ENCODE measurements at places on chromosomes 3 and 15.
A peak's percentile ranks its signal among the peaks of the same experiment; 100 is the strongest.

GRCh38 chr3:32850226-32850625 lies 32.4 kb downstream of the TRIM71 start:
- no peak for DNase-seq

- no peak for DNase-seq
Measured at GRCh38 chr3:167304077-167304476, 76.0 kb downstream of the ZBBX start.

- no peak for DNase-seq
Measured at GRCh38 chr15:60444289-60444912, 34.5 kb downstream of the ICE2 start.

DNA sequence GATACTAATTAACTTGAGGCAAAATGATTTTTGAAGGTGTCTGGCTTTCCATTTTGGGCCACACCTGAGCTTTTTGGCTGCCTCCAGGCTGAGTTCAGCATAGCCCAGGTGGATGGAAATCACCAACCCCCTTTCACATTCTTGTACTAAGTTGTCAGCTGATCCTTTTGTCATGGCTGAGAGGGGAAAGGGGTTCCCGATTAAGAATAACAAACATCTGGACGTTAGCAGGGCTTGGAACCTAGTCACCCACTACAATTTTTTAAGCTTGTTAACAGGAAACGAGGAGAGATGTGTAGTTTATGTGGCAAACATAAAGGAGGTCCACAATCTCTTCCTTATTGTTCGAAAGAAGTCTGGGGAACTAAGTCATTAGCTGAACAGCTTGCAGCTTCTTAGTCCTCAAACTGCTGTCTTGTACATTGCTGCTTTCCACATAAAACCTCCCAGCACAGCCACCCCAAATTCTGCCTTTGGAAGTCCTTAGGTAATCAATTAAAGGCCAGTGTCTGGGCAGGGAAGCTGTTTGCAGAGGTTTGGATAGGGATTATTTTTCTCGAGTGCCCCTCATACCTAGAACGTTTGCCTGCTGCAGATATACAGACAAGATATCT lies 5.0 kb downstream of the NR2F2 start:
- DNase-seq: no peak

DNA sequence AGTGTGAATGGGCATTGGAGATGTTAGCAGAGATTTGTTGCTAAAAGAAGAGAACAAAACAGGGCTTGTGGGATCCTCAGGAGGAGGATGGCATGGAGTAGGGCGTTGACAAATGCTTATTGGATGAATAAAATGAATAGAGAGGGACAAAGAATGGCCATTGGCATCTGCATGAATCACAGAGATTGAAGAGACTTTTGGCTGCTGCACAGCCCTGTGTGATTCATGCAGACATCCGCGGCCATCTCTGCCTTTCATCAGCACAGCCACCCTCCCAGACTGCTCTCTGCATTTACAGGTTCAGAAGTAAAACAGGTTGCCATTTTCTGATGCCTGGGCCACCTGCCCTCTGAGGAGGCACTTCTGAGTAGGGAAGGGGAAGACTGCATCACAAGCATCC lies 397.9 kb downstream of the EPHB1 start:
- DNase-seq: no peak

GRCh38 chr3:58099865-58100264 lies 91.6 kb downstream of the FLNB start:
- no peak for DNase-seq

GRCh38 chr15:92454555-92455105 lies 60.9 kb downstream of the ST8SIA2 start:
- DNase-seq: no peak

- no peak for DNase-seq
Measured at GRCh38 chr3:15326037-15326436, 6.3 kb downstream of the SH3BP5 start.

- no peak for DNase-seq
Measured at GRCh38 chr3:188827103-188827502, 344.7 kb upstream of the TPRG1 start.

- no peak for DNase-seq
Measured at GRCh38 chr15:99454107-99454809, 111.5 kb upstream of the MEF2A start.

DNA sequence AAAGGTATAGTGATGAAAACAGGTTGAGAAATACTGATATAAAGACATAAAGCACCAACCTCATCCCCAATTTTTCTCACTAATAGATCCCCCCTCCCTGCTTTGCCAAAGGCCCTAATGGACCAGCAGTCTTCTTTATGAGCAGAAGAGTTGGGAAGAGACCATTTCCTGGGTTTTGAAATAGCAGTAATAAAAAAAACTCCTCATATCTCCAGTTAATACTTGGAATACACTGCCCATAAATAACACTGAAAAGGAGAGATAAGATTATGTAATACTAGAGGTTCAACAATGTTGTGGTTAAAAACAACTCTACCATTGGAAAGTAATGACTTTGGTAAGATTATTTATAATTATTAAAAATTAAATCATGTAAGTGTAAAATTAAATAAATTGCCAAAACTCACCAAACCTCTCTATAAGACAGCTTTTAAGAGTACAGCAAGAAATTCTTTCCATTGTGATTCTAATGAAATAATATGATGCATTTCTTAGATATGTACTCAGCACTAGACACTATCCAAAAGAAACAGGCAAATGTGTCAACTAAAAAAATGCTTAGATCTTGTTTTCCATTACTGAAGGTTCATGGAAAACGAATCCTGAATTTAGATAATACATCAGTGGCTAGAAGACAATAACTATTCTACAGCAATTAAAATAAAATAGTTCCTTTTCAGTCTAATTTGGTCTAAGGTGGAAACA lies 88.2 kb downstream of the FAIM start:
- no peak for DNase-seq

GRCh38 chr3:8052659-8053058 lies 449.0 kb upstream of the LMCD1 start:
- no peak for DNase-seq

GRCh38 chr3:69683082-69683806 lies 56.0 kb upstream of the MITF start:
- no peak for DNase-seq

GRCh38 chr15:70156671-70157271 lies 59.1 kb upstream of the TLE3 start:
- no peak for DNase-seq

DNA sequence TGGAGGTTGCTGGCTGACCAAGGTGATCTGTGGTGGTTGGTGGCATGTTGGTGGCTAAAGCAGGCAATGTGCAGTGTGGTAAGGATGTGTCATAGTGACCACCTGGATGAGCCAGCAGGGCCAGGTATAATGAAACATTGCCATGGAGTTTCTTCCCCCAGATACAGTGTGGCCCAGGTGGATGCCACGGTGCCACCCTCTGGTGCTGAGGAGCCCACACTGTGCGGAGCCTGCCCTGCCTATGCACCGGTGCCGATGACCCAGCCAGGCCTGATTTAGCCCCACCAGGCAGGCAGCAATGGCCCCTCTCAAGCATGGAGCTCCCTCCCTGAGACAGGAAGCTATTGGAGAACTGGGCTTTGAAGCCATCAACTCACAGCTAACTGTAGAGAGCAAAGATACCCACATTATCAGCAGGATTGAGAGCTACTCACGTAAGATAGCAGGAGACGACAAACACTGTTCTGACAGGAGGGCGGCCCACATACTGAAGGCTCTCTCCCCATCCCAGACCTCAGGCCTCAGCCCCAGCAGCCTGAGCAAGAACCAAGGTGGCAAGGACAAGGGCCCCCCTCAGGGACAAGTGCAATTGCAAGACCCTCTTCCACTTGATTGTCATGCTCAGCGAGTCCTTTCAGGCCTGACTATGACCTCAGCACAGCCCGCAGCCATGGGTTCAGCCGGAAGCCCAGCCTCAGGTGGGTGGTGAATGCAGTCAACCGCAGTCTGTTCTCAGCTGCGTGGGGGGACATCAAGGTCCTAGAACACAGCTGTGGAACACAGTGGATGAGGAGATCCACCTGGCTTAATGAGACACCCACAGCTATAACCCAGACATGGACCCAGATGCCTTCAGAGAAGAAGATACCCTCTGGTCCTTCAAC lies 82.8 kb upstream of the CDV3 start:
- peak; percentile 51 for DNase-seq

DNA sequence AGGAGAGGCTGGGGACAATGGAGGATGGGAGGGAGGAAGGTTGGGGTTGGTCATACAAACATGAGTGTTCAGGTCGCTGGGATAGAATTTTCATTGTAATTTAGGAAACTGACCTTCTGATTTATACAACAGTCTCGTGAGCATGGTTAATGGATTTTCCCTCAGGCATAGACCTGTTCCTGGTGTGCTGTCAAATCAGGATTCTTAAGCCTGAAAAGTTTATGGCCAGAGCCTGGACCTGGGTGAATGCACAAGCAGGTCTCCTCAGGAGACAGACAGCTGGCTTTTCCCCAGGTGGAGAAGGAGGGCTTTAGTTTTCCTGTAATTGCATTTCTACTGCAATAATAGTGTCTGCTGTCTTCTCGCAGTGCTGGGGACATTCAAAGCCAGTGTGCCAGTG lies 338.0 kb downstream of the SHQ1 start:
- no peak for DNase-seq

DNA sequence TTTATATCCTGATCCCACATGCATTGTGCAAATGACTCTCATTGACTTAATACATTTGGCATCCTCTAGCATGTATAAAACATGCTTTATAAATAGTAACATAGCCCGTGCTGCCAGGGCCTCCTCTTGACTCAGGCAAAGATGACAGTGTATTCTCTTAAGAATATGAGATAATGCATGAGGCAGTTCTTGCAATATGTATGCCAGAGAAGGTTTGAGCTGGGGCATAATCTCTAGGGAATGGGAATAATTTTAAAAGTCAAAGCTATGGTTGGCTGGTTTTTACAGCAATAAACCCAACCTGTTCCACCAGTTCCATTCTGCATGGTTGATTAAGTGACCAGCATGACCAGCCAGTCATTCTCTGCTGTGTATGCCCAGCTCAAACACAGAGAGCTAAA lies 179.0 kb upstream of the PFN2 start:
- DNase-seq: no peak

DNA sequence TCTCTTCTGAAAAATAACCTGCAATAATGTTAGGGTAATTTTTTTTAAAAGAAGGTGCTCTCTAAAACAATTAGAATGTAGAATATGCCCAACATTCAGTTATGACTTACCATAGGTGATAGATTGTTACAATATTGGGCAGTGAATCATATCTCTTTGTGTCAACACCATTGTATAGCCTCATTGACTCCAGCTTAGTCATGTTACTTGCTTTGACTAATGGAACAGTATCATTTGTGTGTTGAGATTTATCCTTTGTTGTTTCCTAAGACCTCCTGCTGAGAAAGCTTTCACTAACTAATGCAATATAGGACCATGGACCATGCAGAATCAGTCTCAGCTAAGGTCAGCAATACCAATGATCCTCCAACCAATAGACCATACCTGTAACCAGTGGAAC lies 1106.4 kb downstream of the SI start:
- DNase-seq: no peak

GRCh38 chr3:125261031-125261430 lies 48.5 kb upstream of the SLC12A8 start:
- DNase-seq: no peak

- peak; percentile 33 for DNase-seq
Measured at GRCh38 chr15:90191794-90192509, 9.2 kb upstream of the SEMA4B start.

DNA sequence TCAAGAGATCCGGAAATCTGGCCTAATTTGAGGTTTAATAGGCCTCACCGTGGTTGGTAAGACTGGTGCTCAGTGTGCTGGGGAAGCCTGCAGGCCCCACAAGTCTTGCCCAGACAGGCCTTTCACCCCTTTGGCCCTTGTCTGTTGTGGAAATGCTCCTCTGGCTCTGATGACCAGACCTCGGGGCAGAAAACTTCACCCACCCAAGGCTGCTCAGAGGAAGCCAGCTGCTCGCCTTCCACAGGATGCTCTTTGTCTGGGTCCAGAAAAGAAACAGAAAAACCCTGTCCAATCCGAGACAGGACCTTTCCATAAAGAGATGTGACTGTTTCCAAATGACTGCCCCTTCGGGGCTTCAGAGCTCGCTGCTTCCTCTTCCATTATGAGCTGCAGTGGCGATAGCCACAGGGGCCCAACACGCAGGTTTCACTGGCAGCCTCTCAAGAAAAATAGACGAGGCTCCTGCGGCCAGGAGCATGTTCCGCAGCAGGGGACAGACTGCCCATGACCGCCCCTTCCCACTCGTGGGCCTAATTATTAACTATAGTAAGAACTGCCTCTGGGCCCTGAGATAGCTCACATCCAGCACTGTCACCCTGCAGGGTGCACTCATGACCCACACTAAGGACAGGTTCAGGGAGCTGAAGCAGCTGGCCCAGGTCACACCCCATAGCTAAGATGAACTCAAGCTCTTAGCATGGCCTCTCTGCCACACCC lies 6.8 kb upstream of the SNX22 start:
- no peak for DNase-seq

DNA sequence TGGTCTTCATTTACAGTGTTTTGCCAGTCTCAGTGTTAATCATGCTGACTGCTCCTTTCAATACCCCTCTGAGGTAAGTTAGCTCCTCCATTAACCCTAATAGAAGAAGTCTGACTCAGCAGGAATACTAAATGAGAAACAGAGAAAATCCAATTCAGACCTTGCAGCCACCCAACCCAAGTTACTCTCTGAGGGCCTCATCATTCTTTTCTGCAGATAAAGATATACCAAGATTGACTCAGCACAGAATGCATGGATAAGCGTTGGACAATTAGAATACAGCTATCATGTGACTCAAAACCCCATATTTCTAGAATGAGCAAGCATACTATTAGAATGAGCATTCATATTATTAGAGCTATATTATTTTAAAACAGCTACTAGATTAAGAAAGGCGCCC lies 389.1 kb upstream of the SGO1 start:
- DNase-seq: no peak
